ENCODE measurements at places on chromosomes 13 and 19.

- no peak for DNase-seq
Measured at GRCh38 chr19:41711376-41712261, 3.2 kb downstream of the CEACAM5 start.

DNA sequence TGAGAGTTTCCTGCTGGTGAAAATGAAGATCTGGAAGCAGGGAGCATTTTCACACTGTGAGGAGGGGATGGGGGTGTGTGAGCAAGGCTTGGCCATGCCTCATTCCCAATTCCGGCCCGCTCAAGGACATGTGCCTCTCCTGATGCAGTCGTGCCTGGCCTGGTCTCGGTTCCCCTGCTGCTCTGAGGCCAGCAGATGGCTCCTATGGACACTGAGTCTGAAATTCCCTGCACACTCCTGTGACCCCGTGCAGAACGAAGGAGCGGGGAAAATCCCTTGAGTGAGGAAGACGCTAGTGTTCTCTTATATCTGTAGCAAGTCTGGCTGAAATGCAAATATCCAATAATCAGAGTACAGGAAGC lies 363 bp upstream of the ZNF763 start:
- peak; percentile 15 for DNase-seq

DNA sequence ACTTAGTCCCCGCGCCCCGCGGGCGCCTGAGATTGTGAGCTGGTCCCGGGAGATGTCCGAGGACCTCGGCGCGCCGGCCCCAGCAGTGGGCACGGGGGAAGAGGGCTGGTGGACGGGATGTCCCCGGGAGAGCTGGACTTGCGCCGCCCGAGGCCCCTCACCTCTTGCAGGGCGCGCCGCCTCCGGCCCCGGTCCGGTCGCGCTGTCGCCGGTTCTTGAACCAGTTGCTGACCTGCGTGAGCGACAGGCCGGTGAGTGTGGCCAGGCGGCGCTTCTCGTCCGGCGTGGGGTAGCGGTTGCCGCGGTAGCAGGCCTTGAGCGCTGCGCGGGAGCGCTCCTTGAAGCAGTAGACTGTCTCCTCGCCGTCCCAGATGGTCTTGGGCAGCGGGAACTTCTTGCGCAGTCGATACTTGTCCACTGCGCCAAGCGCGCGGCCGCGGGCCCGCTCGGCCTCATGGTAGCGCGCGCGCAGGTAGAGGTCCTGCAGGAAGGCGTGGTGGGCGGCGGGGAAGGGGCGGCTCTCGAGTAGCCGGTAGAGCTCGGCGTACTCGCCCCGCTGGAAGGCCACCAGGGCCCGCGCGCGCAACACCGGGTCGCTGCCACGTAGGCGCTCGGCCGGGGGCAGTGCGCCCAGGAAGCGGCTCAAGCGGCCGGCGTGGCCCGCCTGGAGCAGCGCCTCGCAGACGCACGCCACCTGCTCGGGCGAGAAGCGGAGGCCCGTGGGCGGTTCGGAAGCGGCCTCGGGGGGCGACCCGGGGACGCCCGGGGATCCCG lies 984 bp downstream of the SIX5 start:
- peak; percentile 58 for DNase-seq

- no peak for DNase-seq
Measured at GRCh38 chr13:94057618-94058186, 421.8 kb downstream of the DCT start.

DNA sequence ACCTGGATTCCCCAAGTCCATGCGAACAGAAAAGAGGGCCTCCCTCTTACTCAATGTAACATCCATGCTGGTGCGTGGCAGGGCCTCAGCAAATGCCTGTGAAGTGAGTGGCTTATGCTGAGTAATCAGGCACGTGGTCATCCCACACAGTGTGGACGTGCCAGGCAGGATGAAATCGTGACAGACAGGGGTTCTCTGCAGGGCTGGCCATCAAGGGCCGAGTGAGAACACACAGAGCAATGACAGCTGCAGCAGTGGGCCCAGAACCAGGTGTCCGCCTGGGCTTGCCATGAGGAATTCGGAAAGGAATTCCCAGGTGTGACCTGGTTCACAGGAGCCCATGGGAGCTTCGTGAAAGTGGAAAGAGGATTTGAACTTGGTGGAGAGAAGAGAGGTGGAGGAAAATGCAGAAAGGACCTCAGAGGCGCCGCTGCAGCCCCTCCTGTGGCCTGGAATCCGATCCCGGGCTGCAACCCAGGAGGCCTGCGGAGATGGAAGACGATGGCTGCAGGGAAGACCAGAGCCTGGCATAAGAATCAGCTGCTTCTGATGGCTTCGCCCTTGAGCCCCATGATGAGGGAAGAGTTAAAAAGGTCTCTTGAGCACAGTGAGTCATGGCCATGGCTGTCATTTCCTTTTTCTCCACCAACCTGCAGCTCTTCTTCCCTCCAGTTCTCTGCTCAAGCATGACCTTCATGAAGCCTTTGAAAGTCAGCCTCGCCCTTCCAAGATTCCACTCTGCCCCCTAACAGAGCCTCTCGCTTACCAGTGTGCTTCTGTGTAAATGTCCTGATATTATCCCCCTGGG lies 34.6 kb upstream of the SOX1 start:
- no peak for DNase-seq

DNA sequence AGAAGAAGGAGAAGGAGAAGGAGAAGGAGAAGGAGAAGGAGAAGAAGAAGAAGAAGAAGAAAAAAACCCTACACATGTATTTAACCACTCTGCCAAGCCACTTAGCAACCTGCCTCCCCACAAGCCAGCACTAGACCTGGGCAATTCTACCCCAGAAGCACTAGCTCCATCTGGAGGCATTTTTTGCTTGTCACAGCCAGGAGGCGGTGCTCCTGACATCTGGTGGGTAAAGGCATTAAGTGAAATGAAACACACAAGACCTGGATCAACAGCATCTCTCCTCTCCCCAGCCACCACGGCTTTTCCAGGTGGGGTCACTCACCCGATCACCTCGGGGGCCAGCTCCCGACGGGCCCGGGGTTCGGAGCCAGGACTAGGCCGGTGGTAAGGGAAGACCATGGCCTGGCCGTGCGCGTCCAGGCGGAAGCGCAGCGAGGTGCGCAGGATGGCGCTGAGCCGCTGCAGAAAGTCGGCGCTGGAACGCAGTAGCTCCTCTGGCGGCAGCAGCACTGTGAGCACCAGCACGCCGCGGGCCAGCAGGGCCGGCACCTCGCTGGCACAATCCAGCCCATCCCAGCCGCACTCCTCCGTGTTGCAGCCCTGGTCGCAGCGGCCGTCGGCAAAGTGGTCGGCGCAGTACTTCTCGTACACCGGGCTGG lies 26.9 kb downstream of the NOTCH3 start:
- no peak for DNase-seq

- DNase-seq, result no peak
Measured at GRCh38 chr19:2363419-2363818, 3.4 kb downstream of the TMPRSS9 start.

Data from AG08396 (cell line).